Colonic mucosa (tissue), 4 donors: ENCODE measurements at places on chromosomes 16 and 17.

GRCh38 chr17:56594320-56595107 is 1.0 kb downstream of the NOG start:
- no peak for DNase-seq

- peak; percentile 82 for DNase-seq
These were observed 598 bp downstream of the INPP5K start for GRCh38 chr17:1515640-1516387.

DNA sequence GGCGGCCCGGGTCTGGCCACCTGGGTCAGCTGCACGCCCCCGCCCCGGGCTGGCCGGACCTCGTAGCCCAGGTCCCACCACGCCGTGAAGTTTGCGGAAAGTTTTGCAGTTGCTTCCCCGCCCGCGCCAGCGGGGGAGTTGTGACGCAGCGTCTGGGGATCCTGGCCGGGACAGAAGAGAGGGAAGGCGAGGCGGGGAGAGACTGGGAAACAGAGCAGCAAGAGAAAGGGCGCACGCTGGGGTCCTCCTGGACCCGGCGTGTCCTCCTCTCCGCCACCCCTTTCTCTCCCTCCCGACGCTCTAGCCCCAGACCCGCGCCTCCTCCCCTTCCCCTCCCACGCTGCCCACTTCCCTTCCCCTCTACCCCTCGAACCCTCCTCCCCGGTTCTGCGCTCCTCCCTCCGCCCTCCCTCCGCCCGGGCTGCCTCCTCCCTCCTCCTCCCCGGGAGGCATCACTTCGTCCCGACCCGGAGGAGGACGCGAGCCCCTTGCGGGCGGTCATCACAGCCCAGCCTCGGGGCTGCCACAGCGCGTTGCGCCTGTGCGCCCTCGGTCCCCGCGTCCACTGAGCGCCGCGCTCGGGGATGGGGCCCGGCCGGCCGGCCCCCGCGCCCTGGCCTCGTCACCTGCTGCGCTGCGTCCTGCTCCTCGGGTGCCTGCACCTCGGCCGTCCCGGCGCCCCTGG is at the start of gene MRC2:
MRC2 (plus strand) TSS at position 452 of the 685 bp plus-strand sequence; CDS start at position 585, 133 bp downstream.
- DNase-seq, result peak; percentile 50

DNA sequence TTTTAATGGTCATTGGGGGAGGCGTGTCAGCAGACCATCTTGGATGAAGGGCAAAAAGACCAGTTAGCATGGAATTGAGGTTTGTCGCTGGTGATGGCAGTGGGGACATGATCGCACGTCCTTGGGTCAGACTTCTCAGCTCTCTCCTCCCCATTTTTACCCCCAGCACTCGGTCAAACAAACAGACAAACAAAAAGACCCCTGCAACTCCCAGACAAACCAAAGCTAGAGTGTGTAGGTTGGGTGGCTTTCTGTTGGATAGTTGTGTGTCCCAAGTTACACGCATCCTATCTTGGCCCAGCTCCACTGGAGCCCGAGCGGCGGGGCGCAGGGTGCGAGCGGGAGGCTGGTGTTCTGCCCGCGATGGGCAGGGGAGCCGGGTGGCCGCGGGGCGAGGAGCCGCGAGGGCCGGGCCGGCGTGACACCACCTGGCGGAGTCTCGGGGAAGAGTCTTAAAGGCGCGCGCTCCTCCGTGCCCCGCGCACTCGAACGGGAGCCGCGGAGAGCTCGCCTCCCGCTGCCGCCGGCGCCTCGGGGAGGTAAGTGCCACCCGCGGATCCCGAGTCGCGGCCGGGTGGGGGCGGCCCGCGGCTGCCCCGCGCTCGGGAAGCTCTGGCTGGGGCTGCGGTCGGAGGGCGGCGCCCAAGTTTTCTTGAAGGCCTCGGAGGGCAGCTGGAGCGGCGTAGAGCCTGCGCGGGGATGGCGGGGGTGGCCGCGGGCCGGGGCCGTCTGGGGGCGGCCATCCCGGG is 18.5 kb upstream of the NTN1 start:
- DNase-seq, result no peak

DNA sequence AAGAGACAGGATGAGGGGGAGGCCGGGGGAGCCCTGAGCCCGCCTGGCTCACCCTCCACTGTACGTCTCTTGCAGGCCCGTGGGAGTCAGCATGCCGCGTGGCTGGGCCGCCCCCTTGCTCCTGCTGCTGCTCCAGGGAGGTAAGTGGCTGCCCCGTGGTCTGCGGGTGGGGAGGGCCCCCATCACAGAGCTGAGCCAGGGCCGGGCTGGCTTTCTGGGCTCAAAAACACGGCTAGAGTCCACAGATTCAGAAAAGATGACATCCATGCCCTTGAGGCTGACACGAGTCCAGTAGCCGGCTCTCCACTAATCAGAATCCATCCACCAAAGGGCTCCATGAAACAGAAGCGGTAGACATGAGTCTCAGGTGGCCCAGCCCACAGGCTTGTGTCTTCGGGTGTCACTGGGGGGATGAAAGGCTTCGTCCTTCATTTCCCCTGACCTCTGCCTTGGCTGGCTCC is 28.0 kb downstream of the IL21R start:
- peak; percentile 9 for DNase-seq

- no peak for DNase-seq
These were observed 12.6 kb downstream of the CHST6 start for GRCh38 chr16:75482434-75483205.

DNA sequence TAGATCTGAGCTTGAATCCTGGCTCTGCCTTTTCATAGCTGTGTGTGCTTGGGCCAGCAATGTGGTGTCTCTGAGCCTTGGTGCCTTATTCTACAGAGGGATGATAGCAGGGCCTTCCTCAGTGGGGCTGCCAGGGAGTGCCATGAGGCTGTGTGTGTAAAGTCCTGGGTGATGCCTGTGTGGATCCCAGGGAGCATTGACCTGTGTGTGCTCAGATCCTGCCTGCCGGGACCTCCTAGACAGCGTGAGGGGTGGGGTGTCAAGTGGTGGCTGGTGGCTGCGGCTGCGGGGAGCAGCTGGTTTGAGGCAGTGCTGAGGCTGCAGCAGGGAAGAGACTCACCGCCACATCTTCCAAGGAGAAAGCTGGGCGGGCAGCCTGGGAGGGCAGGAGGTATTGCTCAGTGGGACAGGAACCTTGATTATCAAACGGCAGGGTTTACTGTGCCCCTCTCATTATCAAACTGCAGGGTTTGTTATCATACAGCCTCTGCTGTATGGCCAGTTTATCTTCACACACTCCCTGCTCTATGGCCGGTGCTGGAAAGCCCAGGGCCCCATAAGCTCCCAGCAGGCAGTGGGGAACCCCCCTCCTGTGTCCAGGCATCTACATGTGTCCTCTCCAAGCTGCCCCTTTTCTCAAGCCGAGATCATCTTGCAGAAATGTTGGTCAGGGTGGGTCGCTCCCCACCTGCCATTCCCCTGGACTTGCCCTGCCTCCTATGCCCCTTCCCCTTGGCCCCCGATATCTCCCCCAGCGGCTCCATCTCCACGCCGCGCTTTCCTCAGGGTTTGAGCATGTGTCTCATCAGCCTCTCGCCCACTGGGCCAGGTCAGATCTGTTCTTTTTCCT is 3.1 kb upstream of the ADCY7 start:
- no peak for DNase-seq

GRCh38 chr17:72974605-72975232 is 117.8 kb downstream of the SLC39A11 start:
- DNase-seq, result no peak

GRCh38 chr17:10396524-10397163 is 23.8 kb upstream of the MYH13 start:
- no peak for DNase-seq

DNA sequence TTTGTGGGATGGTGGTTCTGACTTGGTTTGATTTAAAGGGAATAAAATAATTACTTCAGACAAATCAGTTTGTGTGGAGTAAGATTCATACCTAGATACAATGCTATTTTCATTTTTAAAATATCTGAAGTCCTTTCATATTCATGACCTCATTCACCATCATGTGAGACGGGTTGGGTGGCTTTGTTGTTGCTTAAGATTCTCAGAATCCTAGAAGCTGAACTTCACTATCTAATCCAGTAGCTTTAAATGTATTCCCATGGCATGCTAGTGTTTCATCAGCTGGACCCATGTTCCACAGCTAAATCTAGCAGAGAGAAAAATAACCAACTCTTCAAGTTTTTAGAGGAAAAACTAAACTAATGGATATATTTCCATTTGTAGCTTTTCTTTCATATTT is 2.7 kb upstream of the AMFR start:
- DNase-seq, result no peak

- DNase-seq, result no peak
These were observed 4.4 kb downstream of the MVP start for GRCh38 chr16:29824589-29825144.

- DNase-seq, result no peak
These were observed 84.6 kb downstream of the USP31 start for GRCh38 chr16:23064639-23065038.

GRCh38 chr17:50634224-50634914 is at the start of gene ABCC3:
TSS of gene ABCC3 (plus strand) at chr17:50634881. CDS start at chr17:50634937, 56 bp downstream.
- peak; percentile 86 for DNase-seq

GRCh38 chr17:19391432-19391831 is 4.4 kb upstream of the MFAP4 start:
- no peak for DNase-seq

- DNase-seq, result no peak
These were observed 10.4 kb downstream of the BANP start for GRCh38 chr16:87961623-87962022.
